ENCODE measurements at places on chromosomes 5 and 9. TPM values are rescaled to one million over a fixed set of nuclear protein-coding genes. Genes with fewer than 3 reads are reported as not detected.

The MAMDC4 gene
- 15.4 TPM for total RNA-seq

The SRA1 gene
- total RNA-seq = 41.2 TPM

The STPG3 gene
- total RNA-seq = not detected

The ORM2 gene
- total RNA-seq = not detected

The BSPRY gene
- 7.4 TPM for total RNA-seq

The PHYHD1 gene
- 1.2 TPM for total RNA-seq

The CFAP77 gene
- total RNA-seq = not detected

The SMIM15 gene
- total RNA-seq = 62.8 TPM

The CCDC171 gene
- 0.98 TPM for total RNA-seq

The MVB12B gene
- total RNA-seq = 1.0 TPM

The OR5C1 gene
- total RNA-seq = not detected

The PDE6A gene
- total RNA-seq = not detected

The ENHO gene
- total RNA-seq = not detected

The DDX4 gene
- 0.98 TPM for total RNA-seq

The CDC25C gene
- 12.6 TPM for total RNA-seq

The MYMK gene
- total RNA-seq = not detected

The GMCL2 gene
- total RNA-seq = not detected

The GLIPR2 gene
- total RNA-seq = 66.3 TPM

The DMRTA1 gene
- not detected for total RNA-seq

The WNK2 gene
- total RNA-seq = 0.16 TPM

The CARTPT gene
- total RNA-seq = not detected

The PHF2 gene
- total RNA-seq = 29.5 TPM

The GHR gene
- not detected for total RNA-seq

The ESM1 gene
- 0.20 TPM for total RNA-seq

The UBAP1 gene
- total RNA-seq = 31.2 TPM

The CDH9 gene
- not detected for total RNA-seq

The NOXA1 gene
- 0.80 TPM for total RNA-seq

The C9 gene
- total RNA-seq = not detected

The MTMR12 gene
- total RNA-seq = 28.8 TPM

The PCDHGB6 gene
- 0.25 TPM for total RNA-seq

The BARHL1 gene
- not detected for total RNA-seq

The OR1Q1 gene
- total RNA-seq = not detected

The OR13D1 gene
- not detected for total RNA-seq

The COL23A1 gene
- 0.09 TPM for total RNA-seq

The GABRA6 gene
- not detected for total RNA-seq

The GARIN3 gene
- not detected for total RNA-seq

The OBP2B gene
- not detected for total RNA-seq

The KLF9 gene
- 10.2 TPM for total RNA-seq

The INSL6 gene
- not detected for total RNA-seq

The ZNF484 gene
- 11.5 TPM for total RNA-seq

The CCNI2 gene
- 11.2 TPM for total RNA-seq

The DRD1 gene
- not detected for total RNA-seq

The SLC35D2 gene
- total RNA-seq = 6.8 TPM

The PIP5KL1 gene
- 2.7 TPM for total RNA-seq

The WWC1 gene
- total RNA-seq = not detected

The PCDHAC2 gene
- not detected for total RNA-seq

All from T-helper 2 cell treated with Interferon-gamma antibody and Interleukin-4, amounts not matched to agents 100 ng/mL and 5 ng/mL, for 36 hours (primary cell).